ENCODE measurements at places on chromosomes 7 and 10.
A peak's percentile ranks its signal among the peaks of the same experiment; 100 is the strongest.

DNA sequence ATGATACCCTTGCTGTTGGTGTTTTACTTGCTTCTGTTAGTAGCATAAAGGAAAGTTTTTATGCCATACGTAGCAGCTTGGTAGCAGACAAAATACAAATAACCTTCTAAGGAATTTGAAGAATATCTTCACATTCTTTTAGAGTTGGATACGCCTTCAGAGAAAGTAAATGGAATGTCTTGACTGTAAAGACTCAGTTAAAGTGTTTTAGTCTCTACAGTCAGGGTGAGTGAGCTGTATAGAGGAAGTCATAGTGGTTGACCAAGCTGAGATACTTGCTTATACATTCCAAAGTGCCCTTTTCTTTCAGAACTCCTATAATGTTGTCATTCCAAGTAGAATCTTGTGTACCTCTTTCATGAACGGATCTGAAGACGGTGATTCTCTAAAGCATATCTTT is 37.7 kb downstream of the RABGEF1 start:
- DNase-seq, result no peak

GRCh38 chr7:101939136-101939695 is 121.8 kb downstream of the CUX1 start:
- no peak for DNase-seq

- DNase-seq, result peak; percentile 94
These were observed 52.3 kb upstream of the SLC35B4 start for GRCh38 chr7:134368851-134369544.

GRCh38 chr7:157567666-157568065 is 230.9 kb downstream of the DNAJB6 start:
- DNase-seq, result no peak

DNA sequence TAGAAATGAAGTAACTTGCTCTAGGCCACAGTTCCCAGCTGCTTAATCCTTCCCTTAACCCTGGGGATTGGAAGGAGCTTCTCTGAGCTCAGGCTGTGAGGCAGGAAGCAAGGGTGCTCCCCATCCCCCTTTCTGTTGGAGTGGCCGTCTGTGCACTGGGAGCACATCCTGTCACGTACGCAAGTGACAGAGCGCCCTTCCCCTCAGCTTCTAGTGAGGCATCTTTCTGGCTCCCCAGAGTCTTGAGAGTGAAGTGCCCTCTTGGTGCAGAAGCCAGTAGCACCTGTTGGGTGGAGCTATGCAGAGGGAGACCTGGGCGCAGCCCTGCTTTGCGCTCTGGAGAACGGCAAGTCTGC is 47.8 kb downstream of the SHH start:
- DNase-seq, result no peak

DNA sequence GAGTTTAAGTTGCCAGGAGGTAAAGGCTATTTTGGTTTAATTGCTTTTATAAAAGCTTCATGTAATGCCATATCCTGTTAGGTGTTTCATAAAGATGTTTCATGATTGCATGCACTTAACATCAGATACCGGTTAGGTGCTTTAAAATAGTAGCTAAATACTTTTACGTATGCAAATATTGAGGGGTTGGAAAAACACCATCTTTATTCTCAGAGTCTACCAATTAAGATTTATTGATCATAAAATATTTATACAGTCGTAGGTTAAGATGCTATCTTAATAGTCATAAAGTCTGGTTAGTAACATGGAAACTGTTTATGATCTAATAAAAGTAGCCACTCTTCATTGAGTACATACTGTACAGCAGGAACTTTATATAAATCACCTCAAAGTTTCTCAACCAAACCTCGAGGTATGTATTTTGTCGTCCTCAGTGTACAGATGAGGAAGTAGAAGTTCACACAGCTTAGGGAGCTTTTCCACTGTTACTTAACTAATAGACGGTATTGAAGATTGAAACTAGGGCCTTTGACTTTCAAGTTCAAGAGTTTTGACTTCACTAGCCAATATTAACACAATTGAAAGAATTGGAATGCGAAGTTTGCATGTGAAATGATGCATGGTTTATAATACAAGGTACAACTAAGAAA is 897.1 kb downstream of the GATA3 start:
- DNase-seq, result no peak

- DNase-seq, result no peak
These were observed 2.1 kb upstream of the UNCX start for GRCh38 chr7:1230411-1231213.

DNA sequence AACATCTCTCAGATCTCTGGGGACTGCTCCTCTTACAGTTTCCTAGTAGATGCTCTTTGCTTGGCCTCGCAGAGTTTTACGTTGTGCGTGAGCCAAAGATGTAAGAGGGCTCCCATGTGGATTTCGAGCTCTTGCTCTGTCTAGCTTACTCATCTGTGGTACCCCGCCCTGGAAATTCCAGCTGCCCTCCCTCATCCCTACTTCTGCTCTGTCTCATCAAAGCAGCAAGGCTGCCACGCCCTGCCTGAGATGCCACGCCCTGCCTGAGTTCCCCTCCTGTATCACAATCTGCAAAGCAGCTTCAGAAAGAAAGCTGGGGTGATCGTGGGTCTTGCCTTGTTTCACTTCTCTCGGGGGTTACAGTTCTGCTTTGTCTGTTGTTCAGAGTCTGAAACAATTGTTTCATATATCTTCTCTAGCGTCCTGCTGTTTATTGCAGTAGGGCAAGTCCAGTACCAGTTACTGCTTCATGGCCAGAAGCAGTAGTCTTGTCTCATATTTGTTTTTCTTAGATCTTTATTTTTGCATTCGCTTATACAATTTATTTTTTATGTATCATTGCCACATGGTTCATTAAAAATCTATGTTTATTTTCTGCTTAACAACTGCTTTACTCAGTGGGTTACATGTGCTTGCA is 36.1 kb upstream of the CCNY start:
- no peak for DNase-seq

GRCh38 chr10:66678521-66678920 is 247.3 kb upstream of the LRRTM3 start:
- no peak for DNase-seq

DNA sequence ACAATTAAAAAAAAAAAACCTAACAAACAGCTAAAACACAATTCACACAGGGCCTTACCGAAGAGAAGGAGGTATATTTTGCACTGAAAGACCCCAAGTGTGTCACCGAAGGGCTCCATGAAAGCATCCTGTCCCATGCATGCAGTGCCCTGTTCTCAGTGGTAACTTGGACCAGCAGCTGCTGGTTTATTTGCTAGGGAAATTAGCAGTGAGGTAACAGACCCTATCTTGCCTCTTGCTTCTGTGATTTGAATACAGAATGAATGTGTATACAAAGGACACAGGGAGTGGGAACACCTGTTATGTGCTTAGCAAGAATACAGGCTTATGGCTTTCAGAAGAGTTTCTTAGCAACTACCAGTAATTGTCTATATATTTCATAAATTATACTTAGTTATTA is at the start of gene HEPACAM2:
TSS of gene HEPACAM2 (minus strand) at position 160 of the 400 bp plus-strand sequence.
- no peak for DNase-seq

GRCh38 chr7:44769776-44770294 is 21.2 kb downstream of the ZMIZ2 start:
- DNase-seq, result no peak

GRCh38 chr10:104773105-104773504 is 132.0 kb downstream of the SORCS3 start:
- DNase-seq, result no peak

DNA sequence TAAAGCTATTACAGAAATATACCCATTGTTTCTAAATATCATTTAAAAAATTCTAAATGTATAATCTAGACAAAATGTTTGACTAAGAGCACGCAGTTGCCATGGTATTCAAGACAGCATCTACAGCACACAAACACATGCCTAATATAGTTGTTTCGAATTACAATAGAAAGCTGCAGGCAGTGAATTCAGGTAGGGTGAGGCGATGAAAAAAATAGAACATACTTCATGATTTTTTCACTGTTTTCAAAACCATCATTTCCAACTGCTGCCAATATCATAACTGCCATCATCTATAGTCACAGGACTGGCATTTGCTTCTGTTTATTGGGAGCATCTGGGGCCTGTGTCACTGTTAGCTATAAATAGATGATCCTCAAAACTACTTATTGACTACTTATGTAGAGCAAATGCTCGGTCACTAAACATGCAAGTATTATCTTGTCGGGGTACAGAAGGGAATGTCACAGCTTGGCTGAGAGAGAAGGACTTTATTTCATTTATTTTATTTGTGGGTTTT is 34.4 kb upstream of the OTUD1 start:
- no peak for DNase-seq

DNA sequence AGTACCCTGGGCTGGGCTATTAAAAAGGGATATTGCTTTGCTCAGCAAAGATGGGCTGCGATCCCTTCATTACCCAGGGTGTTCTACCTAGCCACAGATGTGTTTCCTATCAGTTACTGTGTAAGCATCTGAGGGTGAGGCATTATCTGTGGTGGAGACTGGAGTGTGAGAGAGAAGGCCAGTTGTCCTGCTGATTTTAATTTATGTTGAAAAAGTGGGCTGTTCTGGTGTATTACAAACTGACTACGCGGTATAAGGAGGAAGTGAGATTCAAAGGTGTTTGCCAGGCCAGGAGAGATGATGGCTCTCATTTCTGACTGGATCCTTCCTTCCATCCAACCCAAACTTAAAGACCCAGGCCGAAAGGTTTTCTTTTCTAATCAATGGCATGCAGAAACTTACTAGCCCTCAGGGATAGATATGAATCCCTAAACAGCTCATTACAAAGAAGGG is 7.6 kb downstream of the TCF7L2 start:
- DNase-seq, result no peak

DNA sequence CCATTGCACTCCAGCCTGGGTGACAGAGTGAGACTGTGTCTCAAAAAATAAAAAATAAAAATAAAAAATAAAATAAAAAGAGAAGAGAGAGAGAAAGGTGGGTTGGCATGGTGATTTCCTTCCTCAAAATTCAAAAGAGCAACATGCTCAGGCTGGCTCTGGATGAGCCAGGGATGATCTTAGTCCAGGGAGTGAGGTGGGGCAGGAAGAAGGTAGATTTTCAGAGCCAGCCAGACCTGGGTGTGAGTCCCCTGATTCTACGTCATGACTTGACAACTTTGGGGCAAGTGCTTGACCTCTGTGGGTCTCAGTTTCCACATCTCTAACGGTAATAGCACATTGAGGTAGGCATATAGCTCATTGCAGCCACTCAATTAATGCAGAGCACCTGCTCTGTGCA is 109.4 kb upstream of the CTBP2 start:
- DNase-seq, result no peak

DNA sequence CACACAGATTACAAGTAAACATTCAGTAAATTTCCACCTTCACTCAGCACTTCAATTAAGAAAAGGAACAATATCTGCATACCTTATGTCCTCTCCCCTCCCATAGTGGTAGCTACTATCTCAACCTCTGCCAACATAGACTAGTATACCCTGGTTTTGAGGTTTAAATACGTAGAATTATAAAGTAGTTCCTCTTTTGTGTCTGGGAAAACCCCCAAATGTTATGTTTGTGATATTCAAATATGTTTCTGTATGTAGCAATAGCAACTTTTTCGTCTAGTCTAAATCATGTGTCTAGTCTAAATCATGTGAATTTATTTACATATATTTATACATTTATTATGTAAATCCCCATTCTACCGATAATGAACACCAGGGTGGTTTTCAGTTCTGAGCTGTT is 13.2 kb upstream of the CAMK2B start:
- DNase-seq, result no peak

- no peak for DNase-seq
These were observed 3.6 kb downstream of the PWWP2B start for GRCh38 chr10:132400547-132401151.

DNA sequence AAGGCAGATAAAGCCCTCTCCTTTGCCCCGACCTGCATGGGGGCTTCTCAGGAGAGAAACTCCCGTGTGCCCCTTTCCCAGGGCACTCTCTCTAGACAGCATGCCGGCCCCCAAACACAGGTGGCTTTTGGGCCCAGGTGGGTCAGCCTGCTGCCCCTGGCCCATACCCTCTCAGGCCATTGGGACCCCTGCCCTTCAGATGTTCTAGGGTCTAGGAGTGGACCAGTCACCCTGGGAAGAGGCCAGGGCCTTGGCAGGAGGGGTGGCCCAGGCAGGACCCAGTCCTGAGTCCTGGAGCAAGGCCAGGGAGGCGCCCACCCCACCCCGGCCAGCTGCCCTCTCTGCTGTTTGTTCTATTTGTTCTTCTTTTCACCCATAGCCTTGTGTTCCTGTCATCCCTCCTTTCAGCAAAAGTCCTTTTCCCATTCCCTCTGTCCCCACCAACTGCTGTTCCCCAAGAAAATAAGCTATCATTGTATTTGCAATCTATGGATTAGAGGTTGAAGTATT is 9.3 kb upstream of the SEC24C start:
- no peak for DNase-seq

DNA sequence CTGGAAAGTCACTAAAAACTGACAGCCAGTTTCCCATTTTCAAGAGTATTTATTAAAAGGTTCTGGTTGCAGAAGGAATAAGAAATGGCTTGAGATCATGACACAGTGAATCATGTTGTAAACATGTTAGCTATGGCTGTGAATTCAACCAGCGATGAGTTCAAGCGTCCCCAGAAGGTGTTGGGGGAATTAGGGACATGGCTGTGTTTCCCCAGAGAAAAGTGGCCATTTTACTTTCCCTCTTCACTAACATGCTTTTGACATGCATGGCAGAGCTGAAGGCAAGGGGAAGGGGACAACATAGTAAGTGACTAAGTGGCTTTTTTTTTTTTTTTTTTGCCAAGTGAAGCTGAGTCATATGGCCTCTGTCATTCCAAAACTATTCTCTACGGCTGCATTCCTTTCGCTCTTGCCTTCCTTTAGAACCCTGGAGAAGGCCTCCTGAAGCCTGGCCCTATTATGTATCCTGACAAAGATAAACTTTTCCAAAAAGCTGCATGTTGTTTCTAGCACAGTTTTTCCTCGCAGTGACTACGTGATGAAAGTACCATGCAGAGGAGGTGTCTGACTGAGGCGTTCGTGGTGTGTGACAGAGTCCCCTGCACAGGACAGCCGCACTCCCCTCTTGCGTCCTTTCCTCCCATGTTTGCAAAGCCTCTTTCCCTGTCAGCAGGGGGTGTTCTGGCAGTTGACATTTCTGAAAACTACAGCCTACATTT is 46.9 kb downstream of the EGFR start:
- DNase-seq, result peak; percentile 66

GRCh38 chr7:100632951-100633717 is 8.2 kb downstream of the TFR2 start:
- DNase-seq, result no peak

Data from COLO829 (cell line).